Activated CD4-positive, alpha-beta T cell treated with anti-CD3 and anti-CD28 coated beads for 1 hour (primary cell): ENCODE measurements at places on chromosomes 2 and 18.

- DNase-seq: no peak
These were observed 123.6 kb downstream of the PLB1 start for GRCh38 chr2:28619213-28620196.

DNA sequence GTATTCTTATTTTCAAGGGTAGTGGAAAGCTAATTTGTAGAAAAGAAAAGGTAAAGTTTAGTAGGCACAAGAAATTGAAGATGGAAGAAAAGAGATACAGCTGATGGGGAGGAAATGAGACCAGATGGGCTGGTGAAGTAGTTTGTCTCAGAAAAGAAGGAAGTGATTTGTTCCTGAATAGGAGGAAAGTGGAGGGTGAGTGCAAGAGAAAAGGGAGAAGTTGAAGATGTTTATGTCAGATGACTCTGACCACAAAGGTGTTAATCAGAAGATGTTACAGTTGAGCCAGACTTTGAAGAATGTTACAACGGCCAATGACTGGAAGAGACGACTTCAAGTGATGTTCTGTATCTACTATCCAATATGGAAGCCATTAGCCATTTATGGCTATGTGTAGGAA lies 21.2 kb downstream of the ZSCAN30 start:
- no peak for DNase-seq

GRCh38 chr2:105910497-105911238 lies 166.0 kb downstream of the NCK2 start:
- DNase-seq: no peak

- no peak for DNase-seq
These were observed 36.0 kb downstream of the ARHGEF4 start for GRCh38 chr2:130872741-130873125.

DNA sequence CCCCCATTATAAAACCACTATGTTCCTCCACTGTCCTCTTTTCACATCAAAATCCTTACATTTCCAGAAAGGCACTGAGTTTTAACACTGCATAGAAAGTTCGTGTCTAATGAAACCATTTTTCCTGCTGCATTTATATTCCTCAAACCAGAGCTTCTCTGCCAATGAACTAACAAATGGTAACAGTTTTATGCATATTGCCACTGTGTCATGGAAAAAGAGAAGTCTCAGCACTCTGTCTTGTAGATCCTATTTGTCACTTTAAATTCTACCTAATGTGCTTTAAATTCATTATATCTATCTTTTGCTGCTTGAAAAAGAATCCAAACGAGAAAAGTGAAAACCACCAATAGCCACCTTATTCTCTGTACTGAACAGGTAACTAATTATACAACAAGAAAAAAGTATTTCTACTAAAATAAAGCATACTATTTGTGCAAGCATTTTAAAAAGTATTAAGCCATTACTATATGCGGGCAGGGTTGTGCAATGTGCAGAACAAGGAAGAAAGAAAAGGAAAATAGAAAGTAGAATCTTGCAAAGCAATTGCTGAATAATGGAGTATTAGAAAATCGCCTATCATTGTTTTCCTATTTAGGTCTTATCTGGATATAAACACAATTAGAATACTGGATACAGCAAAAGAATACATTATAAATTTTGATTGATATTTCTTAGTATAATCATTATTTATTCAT lies 328.9 kb downstream of the ZEB2 start:
- no peak for DNase-seq

GRCh38 chr2:9258953-9259399 lies 52.4 kb downstream of the ASAP2 start:
- no peak for DNase-seq
